ENCODE measurements at places on chromosomes 1 and 21.

DNA sequence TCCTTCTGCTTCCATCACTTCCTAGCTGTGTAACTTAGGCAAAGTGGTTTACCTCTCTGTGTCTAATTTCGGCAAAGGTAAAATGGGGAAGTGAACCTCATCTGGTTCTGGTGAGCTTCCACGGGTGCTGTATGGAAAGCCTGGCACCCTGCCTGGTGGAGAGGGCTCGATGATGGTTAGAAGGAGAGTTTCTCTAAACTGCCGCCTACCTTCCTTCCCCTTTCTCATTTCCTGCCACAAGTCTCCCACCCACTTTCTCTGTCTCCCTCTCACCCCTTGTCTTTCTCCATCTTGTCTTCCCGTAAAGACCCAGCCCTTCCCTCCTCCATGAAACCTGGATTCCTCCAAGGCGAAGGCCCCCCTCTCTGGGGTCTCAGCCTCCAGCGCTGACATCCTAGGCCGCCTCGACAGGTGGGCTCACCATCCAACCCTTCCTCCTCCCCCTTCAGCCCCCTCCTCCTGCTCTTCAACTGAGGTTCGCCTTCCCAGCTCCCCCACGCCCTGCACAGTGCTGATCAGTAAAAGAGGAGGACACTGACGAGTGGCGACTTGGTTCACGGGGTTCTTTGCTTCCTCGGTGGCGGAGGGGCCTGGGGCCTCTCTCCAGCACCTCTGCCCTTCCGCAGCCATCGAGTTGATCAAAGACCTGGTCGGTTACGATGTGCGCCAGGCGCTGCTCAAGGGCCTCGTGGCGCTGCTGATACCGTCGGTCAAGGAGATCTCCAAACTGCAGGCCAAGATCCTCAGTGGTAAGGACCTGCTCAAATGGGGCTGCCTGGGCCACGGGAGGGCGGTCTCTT, 7.3 kb downstream of the RNU5D-1 start:
- DNase-seq: no peak

DNA sequence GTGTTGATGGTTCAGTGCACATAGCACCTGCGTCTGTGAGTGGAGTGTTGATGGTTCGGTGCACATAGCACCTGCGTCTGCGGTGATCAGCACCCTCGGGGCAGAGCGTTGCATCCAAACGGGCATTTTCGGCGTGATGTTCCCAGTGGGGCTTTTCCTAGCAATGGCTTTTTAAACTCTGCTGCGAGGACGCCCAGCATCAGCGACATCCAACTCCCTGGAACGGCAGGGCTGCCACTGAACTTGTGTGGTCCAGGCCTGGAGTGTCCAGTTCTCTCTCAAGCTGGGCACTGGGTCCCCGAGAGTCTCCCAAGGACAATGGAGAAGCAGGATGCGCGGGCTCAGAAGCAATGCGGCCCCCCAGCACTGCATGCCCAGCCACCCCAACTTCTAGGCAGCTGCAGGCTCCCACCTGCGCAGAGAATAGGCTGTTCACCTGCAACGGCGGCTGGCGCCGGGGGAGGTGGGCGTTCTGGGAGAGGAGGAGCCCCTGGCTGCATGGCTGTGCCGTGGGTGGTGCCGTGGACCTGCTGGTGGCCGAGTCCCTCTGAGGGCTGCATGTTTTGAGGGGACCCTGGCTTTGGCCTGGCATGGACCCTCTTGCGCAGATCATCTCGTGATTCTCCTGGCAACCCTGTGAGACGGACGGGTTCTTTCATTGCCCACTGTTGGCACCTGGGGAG, 10.1 kb upstream of the C1orf174 start:
- no peak for DNase-seq

DNA sequence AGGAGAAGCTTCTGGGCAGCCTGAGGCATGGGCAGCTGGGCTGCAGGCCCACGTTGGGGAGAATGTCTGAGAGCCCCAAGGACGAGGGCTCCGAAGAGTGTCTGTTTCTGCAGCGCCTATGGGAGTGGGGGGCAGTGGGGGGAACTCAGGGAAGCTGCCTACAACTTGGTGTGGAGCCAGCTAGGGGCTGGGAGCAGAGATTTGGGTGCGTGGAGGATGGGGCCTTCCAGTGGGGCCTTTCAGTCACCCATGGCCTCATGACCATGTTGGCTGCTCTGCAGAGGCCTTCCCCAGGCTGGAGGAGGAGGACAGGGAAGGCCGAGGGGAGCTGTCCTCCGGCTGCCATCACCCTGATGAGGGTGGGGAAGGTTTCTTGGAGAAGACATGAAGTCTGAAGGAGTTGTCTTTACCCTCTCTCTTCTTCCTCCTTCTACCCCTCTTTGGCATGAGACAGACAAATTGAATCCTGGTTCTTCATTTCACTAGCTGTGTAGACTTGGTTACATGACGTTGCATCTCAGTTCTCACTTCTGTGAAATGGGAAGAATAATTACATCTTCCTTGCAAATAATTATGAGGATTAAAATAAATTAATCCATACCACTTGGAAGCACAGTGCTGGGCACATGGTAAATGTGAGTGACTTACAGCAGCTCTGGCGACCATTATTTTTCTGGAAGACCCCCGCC, 8.3 kb downstream of the PPFIA4 start:
- no peak for DNase-seq

- no peak for DNase-seq
Measured at GRCh38 chr1:218165701-218166114, 119.4 kb upstream of the RRP15 start.

DNA sequence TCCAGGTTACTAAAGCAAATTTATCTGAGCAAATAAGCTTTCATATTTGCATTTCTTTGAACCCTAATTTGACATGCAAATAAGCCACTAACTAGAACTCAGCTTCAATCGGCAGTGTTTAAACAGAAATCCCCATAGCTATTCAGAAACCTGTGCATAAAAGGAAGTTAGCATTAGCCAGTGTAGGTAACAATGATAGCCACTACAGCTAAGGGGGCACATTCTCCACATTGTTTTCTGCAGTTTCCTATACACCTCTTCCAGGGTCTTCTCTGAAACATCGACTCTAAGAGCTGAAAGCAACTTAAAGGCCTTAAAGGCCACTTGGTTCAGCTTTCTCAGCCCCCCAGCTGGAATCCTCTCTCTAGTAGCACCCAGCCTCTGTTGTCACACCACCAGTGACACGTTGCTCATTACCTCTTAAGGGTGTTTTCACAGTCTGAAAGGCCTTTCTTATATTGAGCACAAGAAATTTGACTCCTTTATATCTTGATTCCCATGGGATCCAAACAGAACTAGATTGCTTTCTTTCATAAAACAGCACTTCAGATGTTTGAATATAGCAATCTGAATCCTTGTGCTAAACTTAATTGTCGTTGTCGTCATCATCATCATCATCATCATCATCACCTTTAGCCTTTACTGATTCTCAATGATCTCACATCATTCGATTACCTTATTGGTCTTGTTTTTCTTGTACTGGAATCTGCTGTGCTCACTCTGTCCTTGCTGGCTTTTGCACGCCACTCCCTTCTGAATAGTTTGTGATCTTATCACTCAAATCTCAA, 93.9 kb upstream of the DAB1 start:
- no peak for DNase-seq

- no peak for DNase-seq
Measured at GRCh38 chr1:22658385-22659163, 5.5 kb downstream of the C1QB start.

DNA sequence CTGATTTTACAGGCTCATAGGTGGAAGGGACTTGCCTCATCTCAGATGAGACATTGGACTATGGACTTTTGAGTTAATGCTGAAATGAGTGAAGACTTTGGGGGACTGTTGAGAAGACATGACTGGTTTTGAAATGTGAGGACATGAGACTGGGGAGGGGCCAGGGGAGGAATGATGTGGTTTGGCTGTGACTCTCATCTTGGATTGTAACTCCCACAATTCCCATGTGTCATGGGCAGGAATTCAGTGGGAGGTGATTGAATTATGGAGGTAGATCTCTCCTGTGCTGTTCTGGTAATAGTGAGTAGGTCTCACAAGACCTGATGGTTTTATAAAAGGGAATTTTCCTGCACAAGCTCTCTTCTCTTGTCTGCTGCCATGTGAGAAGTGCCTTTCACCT, 20.8 kb downstream of the SCYL3 start:
- DNase-seq: no peak

DNA sequence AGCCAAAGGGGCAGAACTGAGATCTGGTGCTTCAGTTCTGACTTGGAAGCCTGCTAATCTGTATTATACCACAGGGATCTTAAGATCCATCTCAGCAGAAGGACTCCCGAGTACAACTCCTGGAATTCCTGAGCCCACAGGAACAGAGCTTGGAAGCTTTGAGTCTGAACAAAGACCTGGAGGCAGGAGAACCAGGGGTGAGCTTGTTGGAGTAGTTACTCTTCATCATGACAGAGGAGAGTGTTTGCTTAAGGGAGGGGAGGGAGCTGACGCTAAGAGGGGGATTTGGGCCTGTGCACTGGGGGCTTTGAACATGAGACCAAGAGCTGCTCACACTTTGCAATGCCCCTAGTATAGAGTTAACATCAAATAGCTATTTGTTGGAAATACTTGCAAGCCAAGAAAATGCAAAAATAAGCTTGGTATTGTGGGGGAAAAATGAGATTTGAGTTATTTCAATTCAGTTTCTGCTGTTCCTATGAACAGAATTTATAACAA, 41.1 kb upstream of the TRABD2B start:
- no peak for DNase-seq

GRCh38 chr1:156801409-156802121, 15.1 kb downstream of the SH2D2A start:
- peak; percentile 87 for DNase-seq

GRCh38 chr1:37495875-37496274, 18.7 kb downstream of the MEAF6 start:
- DNase-seq: no peak

GRCh38 chr1:37461698-37462436, 12.5 kb upstream of the ZC3H12A start:
- no peak for DNase-seq

- DNase-seq: no peak
Measured at GRCh38 chr1:246576709-246577032, 10.4 kb downstream of the CNST start.

- DNase-seq: no peak
Measured at GRCh38 chr1:248782416-248783141, 27.0 kb upstream of the LYPD8 start.

DNA sequence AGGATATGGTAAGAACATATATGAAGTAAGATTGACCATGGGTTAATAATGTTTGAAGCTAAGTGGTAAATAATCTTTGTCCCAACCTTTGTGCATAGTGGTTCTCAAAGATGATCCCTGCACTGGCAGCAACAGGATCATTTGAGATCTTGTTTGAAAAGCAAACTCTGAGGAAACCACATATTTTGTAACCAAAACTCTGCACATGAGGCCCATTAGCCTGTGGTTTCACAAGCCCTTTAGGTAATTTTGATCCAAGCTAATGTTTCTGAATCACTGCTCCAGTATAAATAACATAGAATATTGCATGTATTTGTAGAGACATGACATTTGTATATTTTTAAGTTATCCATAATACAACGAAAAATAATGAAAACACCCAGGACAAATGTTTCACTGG, 147.9 kb upstream of the RGS18 start:
- DNase-seq: peak; percentile 33

DNA sequence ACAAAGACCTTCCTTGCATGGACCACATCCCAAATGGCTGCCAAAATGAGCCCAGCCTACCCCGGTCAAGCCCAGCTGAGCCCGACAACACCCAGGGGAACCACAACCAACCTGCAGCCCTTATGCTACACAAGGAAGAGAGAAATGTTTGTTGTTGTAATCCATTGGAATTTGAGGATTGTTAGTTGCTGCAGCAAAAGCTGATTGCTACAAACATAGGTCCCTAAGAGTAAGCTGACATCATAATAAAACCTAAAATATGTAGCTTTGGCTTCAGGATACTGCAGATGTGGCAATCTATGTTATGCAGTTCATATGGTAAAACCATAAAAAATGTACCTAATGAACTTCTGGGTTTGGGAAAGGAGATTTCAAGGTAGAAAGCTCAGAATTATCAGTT, 65.5 kb upstream of the DNAH14 start:
- no peak for DNase-seq

DNA sequence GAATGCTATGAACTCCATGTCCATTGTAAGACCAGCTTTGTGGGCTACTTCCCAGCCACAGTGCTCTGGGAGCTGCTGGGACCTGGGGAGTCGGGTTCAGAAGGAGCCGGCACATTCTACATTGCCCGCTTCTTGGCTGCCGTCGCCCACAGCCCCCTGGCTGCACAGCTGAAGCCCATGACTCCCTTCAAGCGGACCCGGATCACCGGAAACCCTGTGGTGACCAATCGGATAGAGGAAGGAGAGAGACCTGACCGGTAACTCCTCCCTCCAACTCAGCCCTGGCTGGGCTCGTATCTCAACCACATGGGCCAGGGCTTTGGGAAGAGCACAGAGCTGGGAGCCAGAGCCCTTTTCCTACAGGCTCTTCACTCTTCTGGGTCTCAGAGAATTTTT, 15.4 kb downstream of the MOV10 start:
- DNase-seq: no peak

DNA sequence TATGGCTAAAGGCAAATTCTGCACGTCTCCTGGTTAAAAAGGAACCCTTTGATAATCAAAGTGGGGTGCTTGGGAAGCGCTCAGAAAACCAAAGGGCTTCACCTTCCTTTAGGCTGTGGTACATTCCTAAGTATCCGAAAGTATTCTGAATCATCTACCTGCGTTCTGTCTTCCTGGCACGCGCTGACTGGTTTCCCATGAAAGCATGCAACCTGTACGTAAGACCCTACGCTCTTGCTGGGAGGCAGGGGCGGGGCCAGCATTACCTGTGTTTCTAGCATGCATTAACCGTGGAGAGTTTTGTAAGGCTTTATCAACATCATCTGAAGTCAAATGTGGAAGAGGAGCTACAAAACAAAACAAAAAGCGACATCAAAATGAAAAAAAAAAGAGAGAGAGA, 96.0 kb downstream of the ERG start:
- no peak for DNase-seq

DNA sequence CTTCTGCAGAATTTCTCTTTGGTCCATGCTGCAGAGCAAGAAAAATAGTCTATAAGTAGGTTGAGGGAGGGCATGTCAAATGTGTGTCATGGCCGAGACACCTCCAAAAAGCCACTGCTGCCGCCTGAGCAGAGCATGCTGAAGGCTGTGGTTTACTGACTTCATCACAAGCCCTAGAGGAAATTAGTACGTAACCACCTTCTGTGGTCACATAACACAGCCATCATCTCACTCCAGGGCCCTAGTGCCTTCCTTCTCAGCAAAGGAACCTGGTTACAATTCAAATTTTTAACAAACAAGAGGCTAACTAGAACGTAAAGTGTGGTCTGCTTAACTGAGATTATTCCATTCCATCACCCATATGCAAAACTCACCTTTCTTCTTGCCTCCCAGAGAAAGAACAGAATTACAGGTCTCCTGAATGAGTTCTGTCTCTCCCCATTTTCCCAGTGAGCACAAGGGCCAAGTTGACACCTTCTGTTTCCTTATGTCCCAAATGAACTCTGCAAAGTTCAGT, at the start of gene PTPN22:
TSS of gene PTPN22 (minus strand) at position 116 of the 517 bp plus-strand sequence.
- DNase-seq: peak; percentile 37

DNA sequence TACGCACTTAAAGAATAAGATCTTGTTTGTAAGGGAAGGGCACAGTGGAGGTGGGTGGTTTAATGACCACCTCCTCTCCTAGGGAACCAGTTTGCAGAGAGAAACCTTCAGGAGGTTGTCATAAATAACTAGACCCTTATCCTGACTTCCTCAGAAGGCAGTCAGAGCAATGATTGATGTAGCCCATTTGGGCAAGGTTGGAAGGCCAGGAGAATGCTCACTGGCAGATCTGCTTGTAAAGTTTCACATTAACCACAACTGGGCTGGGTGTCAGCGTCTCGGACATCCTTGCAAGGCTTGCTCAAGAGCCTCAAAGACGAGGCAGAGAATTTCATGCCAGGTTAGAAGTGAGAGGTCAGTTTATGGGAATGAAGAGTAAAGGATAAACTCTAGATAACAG, 87.6 kb upstream of the TRABD2B start:
- DNase-seq: no peak

- DNase-seq: no peak
Measured at GRCh38 chr1:61708953-61709907, 15.7 kb downstream of the TM2D1 start.

Measured in AG04449 (cell line).